ENCODE measurements at places on chromosomes 7 and 10.

- no peak for DNase-seq
Observed at GRCh38 chr7:85014936-85015660, 171.8 kb downstream of the SEMA3D start.

DNA sequence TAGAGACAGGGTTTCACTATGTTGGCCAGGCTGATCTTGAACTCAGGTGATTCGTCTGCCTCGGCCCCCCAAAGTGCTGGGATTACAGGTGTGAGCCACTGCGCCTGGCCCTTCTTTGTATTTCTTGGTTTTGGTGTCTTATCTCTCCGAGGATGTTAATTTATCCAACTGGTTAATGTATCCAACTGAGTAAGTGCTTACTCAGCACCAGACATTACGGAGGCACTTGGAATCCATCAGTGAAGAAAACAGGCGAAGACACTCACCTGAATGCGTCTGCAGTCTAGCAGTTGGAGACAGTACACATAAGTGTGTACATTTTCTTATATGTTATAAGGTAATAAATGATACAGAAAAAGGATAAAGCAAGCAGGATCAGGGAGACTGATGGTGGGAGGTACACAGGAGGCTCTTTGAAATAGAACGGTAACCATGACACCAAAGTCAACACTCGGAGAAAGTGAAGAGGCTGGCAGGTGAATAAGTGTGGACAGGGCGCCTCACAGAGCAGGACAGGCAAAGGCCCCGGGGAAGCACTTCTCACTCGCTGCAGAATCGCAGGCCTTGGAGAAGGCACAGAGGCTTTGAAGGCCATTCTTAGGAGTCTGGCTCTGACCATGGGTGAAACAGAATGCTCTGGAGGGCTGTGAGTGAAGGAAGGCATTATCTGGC, 73.1 kb downstream of the LANCL2 start:
- DNase-seq: no peak

DNA sequence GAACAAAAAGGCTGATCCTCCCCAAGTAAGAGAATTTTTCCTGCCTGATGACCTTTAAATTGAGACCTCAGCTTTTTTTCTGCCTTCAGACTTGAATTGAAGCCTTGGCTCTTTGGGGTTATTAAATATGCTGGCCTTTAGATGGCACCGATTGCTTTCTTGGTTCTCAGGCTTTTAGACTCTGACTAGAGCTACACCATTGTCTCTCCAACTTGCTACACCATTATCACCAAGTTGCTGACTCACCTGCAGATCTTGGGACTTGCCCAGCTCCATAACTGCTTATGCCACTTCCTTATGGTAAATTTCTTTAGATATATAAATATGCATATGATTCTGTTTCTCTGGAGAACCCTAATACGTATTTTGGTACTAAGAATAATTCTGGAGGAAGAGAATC, 3.1 kb upstream of the ABCA13 start:
- no peak for DNase-seq

DNA sequence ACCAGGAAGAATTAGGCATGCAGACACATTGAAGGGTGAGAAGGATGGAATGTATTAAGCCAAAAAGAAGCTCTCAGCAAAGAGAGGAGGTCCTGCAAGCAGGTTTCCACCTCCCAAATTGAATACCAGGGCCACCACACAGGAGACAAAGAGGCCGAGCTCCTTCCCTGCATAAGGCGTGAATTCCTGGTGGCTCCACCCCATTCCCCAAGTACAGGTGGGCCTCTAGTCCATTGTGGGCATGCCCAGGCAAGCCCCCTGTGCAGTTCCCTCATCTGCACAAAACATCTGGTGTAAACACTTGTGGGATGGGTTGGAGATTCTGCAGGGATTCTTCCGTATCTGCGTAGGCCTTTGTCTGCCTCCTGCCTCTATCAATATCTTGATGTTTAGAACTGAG, 817.5 kb downstream of the NRG3 start:
- no peak for DNase-seq

DNA sequence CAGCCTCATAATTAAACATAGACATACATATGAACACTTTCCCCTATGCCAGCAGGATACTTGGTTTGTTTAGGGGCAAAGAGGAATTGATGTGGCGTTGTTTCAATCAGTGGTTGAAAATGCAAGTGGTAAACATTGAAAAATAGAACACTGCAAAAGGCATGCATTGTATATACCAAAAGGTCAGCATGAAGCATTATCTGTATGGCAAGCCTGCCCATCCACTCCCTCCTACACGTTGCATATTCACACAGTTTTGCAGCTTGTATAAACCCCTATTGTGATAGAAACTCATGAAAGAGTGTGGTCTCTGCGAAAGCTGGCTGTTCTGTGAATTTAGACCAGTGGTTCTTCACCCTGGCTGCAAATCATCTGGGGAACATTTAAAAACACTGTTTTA, 17.1 kb downstream of the CAV1 start:
- no peak for DNase-seq

DNA sequence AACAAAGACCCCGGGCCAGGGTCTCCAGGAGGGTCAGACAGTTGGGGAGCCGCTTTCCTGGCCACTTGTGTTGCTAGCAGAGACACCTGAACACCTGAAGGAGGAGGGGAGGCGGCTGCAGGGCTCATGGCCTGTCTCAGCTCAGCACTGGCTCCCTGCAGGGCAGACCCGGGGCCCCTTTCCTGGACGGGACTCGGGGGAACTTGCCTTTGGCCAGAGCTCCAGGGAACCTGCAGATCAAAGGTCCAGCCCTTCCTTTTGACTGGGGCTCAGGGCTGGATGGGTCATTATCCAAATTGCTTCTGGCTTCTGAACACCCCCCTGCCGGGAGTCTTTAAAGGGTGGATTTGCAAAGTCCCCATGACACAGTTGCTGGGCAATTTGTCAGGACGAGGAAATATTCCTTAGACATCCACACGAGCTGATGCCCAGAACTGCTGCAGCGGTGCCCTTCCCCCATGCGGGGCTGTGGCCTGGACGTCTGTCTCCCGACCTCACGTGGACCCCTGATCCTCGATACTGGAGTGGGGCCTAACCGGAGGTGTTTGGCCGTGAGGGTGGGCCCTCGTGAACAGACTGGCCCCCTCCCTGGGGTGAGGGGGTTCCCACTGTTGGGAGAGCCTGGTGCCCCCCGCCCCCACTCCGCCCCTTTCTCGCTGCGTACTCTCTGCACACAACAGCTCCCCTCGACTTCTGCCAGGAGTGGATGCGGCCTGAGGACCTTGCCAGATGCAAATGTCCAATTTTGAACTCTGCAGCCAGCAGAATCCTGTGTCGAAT, 194.3 kb downstream of the ELFN1 start:
- DNase-seq: no peak
